ENCODE measurements at places on chromosomes 13 and 19. TPM values are rescaled to one million over a fixed set of nuclear protein-coding genes. Genes with fewer than 3 reads are reported as not detected.

The DMAC2 gene
- total RNA-seq: 48.9 TPM

The GET3 gene
- 68.3 TPM for total RNA-seq

The KLK11 gene
- total RNA-seq: not detected

The C19orf18 gene
- 0.37 TPM for total RNA-seq

The EHD2 gene
- not detected for total RNA-seq

The TNNT1 gene
- 0.32 TPM for total RNA-seq

The ZNF473 gene
- 10.0 TPM for total RNA-seq

The DIS3 gene
- 35.8 TPM for total RNA-seq

The CPB2 gene
- not detected for total RNA-seq

The SPACA4 gene
- total RNA-seq: not detected

The ERICH6B gene
- not detected for total RNA-seq

The URAD gene
- not detected for total RNA-seq

The EDNRB gene
- total RNA-seq: not detected

The SRRM5 gene
- 0.50 TPM for total RNA-seq

The DNAAF3 gene
- not detected for total RNA-seq

The CYP2B6 gene
- total RNA-seq: not detected

All from activated CD4-positive, alpha-beta T cell treated with anti-CD3 and anti-CD28 coated beads, Interleukin-2, amount 10 ng/mL, durations not matched to agents 7 days and 5 days (primary cell).